GM23248 (cell line): ENCODE measurements at places on chromosomes 13 and 19. TPM values are rescaled to one million over a fixed set of nuclear protein-coding genes. Genes with fewer than 3 reads are reported as not detected.
A peak's percentile ranks its signal among the peaks of the same experiment; 100 is the strongest.

The CYSLTR2 gene
- not detected in 2 replicates for total RNA-seq

The CPAMD8 gene
- 0.76 and 0.89 TPM in 2 replicates for total RNA-seq

The PSG6 gene
- total RNA-seq: not detected in 2 replicates

The KLK5 gene
- not detected in 2 replicates for total RNA-seq

DNA sequence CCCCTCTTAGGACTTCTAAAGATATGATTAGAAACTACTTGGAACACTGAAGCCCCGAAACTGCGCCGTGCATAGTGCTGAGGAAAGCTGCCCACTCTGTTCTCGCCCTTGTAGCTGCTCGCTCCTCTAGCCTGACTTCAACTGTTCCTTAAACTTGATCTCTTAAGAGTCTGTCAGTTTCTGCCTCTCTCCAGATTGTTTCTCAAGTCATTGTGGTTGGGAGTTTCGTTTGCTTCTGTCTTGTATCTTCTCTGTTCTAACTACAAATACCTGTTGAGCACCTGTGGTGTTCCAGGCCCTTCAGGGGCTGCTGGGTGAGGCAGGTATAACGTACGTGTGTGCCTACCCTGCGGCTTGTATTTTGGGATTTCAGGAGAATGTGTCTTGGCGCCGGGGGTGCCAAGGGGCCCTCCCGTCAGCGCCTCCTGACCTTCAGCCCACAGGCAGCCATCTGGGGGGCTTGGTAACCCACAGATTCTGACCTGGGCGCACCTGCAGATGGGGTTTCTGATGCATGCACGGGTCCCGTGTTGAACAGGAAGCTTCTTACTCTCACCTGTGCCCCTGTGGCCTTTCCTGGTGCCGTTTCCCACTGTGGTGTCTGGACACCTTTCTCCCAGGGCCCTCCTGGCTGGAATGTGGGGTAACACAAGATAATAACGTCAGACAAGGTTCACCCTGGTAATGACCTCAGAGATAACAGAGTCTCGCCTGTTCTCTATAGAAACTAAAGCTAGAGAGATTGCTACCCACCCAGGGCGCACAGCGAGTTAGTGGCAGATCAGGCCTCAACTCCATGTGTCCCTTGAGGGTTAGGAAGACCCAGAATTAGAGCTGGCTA is 17.2 kb upstream of the DCUN1D2 start:
- no peak for DNase-seq

- no peak for DNase-seq
These were observed 146.7 kb downstream of the USP12 start for GRCh38 chr13:27024776-27025492.

DNA sequence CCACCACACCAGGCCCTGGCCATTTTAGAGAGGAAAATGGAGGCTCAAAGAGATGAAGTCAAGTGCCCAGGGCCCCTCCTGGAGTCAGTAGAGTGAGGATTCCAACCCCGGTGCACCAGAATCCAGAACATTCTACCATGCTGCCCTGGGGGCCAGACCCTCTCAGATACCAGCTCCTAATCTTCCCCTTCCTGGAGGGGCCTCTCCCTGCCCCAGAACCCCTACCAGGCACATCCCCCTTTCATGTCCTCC is 11.1 kb downstream of the CAPN12 start:
- no peak for DNase-seq

- peak; percentile 50 for DNase-seq
These were observed 51.1 kb downstream of the HS6ST3 start for GRCh38 chr13:96141032-96141431.

- peak; percentile 40 for DNase-seq
These were observed 25.4 kb upstream of the ZMYM5 start for GRCh38 chr13:19888799-19889198.

GRCh38 chr19:49498475-49498874 is 2.2 kb downstream of the RPS11 start:
- no peak for DNase-seq
